ENCODE measurements at places on chromosomes 6 and 20.

GRCh38 chr6:136822376-136823127 lies at the start of gene PEX7:
TSS of gene PEX7 (plus strand) at chr6:136822592. CDS start at chr6:136822666, 74 bp downstream.
- peak; percentile 92 for DNase-seq

DNA sequence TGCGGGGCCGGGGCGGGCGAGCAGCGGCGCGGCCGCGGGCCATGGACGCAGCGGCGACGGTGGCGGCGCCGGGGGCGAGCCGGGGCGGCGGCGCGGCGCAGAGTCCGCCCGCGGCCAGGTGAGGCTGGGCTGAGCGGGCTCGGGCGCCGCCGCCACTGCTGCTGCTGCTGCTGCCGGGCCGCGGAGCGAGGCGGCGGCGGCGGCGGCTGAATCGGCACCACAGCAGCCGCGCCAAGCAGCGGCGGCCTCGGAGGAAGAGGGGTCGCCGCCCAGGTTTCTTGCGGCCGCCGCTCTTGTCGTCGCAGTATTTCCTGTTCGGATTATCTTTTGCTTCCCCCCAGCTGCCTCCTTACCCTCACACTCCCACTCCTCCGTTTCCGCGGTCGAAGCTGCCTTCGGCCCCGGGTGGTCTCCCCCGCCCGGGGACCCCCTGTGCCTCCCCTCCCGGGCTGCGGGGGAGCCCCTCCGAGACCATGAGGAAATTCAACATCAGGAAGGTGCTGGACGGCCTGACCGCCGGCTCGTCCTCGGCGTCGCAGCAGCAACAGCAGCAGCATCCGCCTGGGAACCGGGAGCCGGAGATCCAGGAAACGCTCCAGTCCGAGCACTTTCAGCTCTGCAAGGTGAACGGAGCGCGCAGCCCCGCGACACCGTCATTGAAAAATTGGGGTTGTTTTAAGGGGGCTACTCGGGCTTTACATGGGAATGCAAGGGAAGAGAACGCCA lies at the start of gene STXBP5:
TSS of gene STXBP5 (plus strand) at position 358 of the 726 bp plus-strand sequence. CDS start at position 474, 116 bp downstream.
- DNase-seq = peak; percentile 61

DNA sequence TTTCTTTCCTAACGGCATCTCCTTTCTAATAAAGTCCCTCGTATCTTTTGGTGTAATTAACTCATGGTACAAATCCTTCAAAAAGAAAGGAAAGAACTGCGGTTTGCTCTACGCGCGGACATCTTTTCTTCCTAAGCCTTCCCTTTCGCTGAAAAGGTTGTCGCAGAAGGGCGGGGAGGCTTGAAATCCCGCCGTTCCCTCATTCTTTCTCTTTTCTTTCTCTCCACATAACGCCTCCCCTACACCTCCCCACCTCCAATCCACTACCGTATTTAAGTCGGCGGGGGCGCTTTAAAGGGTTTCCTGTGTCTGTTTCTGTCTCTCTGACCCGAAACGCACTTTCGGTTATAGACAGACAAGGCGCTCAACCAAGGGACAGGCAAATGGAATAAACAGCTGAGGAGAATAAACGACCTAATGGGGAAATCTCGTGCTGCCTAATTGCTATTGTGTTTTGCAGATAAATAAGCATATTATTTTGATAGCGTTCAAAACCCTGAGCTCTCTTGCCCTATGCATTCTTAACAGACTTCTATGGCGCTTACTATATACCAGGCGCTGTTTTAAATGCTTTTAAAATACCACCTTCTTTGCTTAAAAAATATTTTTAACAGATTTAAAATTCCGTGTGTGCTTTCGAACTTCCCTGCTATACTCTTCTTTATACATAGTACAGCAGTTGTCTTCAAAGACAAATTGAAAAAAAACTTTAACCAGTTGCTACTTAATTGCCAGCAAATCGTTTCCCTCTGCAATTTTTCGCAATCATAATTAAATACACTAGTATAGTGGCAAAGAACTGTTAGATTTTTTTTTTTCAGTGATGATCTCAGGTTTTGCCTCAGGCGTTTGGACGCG lies 2.5 kb upstream of the HEY2 start:
- peak; percentile 85 for DNase-seq

DNA sequence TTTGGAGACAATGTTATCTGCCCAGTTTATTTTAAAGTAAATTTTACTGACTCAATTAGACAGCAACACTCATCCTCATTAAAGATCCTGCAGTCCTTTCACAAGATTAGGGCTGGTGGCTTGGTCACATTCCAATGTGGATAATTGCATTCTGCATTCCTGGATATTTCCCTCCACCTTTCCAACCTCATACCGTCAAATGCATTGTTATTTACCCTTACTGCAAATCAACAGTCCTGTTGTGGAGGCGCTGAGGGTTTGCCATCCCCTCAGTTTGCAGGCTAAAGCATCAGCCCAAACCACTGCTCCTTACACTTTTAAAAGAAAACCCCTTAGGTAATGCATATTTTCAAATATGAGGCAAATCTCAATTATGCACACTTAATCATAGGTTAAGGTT lies 5.4 kb downstream of the CITED2 start:
- DNase-seq = peak; percentile 36

DNA sequence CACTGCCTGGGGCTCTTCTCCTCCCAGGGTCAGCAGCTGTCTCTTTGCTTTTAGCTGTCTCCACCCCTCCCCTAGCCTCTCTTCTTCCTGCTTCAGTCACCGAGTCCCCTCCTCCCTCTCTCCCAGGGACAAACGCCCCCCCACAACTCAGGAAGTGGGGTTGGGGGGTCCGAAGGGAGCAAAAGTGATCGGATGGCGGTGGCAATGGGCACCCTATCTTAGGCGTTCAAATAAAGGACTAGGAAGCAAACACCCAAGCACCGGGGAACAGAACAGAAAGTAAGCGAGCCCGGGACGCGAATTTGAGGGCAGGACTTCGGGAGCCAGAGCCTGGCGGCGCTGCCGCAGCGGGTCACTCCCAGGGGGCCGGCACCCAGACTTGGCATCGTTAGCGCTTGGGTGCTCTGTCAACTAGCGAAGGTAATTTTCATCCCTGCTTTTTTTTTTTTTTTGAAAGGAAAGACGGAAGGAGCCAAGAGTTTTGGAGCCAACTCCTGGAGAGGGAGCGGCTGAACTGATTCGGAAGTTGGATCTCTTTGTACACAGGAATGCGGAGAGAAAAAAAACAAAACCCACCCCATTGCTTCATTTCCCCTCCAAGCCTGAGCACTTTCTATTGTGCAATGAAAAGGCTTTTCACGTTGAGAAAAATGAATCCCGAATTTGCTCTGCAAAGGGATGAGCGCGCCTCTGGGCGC lies 815 bp upstream of the ITPR3 start:
- peak; percentile 70 for DNase-seq

DNA sequence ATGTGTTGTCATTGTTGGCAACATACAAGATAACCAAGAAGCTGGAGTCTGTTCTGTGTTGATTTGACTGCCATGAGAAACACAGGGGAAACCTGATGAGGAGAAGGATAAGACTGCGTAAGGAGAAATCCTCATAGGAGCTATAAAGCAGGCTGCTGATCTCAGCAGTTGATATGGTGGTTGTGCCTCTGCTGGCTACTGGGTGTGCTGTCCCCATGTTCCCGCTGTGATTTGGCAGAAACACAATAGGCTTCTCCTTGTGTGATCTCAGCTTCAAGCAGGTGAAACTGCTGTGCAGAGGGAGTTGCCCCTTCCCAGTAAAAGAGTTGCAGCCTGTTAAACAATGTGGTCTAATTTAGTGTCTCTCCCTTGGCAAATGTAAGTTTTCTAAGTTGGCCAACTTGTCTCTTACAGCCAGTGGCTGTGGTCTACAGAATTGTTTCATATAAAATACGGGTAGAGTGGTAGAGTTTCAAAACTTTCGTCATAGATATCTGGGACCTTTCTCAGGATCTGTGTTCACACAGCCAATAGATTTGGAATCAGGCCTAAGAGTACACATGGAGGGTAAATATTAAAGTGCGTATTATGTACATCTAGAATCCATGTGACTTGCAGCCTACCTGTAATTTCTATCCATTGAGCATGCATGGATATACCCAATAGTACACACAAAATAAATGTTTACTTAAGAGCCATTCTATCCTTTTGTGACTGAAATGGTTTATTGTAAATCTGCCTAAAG lies 78.4 kb downstream of the RNF144B start:
- DNase-seq = no peak

DNA sequence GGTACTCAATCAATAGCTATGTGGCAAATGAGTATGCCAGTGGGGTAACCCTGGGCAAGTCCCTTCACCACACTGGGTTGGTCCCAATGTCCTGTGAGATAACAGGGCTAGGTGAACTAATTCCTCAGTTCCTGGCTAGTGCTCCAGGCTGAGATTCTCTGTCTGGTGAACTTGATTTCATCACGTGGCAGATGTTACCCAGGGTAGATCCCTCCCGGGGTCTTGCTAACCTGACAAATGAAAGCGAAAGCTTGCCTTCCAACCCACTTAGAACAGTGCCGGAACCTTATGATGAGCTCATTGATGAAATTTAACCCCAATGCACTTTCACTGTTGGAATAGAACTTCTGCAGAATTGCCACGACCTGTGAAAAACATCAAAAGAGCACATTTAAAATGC lies 6.6 kb upstream of the ANKRD60 start:
- DNase-seq = no peak

- DNase-seq = no peak
Observed at GRCh38 chr6:1347161-1347560, 35.3 kb downstream of the FOXQ1 start.

DNA sequence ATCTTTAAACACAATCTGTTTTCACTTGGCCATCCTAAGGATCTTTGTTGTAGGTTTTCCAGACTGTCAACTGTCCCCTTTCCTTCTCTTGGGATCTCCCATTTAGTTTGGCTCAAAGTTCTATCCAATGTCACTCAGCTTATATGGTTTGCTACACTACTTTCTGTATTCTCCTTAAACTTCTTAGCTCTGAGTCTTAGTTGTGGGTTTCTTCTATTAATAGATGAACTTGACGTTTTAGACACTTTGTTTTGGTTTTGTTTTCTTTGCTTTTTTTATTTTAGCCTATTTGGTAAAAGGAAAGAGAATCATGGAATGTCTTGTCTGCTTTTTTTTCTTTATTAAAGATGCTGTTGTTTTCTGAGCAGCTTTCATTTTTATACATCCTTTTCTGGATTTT lies 11.4 kb downstream of the RMND1 start:
- DNase-seq = peak; percentile 23

DNA sequence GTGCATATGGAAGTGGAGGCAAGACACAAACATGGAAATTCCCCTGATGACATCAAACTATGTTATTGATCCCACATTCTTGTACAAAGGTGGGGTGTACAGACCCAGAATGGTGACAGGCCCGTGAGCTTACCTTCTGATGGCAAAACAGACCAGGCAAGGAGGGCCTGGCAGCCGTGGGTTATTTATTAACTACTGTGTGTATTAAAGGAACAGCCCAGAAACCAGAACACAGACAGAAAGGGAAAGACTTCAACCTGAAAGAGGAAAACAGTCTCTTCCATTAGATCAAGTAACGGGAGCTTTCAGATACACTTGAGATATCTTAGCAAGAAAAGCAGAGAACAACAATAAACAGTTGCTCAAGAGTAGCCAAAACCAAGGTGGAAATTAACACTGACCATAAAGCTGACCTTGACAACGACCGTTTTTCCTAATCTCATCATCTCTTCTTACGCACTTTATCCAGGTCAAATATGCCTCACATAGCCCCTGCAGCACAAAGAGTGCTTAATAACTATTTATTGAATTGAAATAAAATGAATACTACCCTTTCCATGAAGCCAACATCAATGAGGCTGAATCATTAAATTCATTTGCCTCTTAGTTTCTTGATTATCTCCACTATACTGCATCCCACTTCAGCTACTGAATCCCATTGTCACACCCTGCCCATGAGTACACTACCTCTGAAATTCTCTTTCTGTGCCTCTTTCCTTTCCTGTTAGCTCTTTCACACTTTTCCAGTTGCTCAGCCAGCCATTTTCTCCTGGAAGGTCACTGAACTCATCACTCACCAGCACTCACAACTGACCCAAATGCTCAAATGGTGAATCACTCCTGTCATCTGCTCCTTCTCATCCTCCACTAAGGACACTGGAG lies 67.4 kb downstream of the MOXD1 start:
- DNase-seq = peak; percentile 94
